ENCODE measurements at places on chromosomes 13 and 19.
A peak's percentile ranks its signal among the peaks of the same experiment; 100 is the strongest.

- DNase-seq = peak; percentile 2
These were observed 5.2 kb downstream of the MIER2 start for GRCh38 chr19:339262-339887.

DNA sequence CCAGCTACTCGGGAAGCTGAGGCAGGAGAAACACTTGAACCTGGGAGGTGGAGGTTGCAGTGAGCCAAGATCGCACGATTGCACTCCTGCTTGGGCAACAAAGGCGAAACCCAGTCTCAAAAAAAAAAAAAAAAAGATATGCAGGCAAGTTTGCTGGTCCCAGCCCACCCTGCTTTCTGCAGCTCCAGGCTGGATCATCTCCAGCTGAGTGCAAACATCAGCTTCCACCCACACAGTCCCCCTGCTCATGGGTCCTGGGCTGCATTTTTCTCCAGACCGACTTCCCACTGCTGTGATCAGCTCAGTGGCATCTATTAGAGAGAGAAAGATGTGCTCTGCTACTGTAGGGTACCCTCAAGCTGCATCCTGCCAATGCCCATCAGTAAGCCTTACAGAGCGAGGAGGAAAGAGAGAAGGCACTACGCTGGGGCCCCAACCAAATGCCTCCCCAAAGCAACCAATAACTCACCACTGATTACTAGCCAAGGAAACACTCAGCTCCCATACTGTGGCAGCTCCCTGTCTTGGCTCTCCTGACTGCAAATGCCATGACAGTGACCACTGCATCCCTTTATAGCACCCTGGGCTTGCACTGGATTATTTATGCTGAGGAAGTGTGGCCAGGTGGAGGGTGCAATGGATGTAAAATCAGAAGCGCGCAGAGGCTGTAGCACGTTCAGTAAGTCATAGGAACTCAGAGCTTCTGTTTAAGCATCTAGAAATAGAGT lies 170.9 kb upstream of the ZNF507 start:
- DNase-seq = no peak

- no peak for DNase-seq
These were observed 3.8 kb upstream of the APC2 start for GRCh38 chr19:1445932-1446712.

DNA sequence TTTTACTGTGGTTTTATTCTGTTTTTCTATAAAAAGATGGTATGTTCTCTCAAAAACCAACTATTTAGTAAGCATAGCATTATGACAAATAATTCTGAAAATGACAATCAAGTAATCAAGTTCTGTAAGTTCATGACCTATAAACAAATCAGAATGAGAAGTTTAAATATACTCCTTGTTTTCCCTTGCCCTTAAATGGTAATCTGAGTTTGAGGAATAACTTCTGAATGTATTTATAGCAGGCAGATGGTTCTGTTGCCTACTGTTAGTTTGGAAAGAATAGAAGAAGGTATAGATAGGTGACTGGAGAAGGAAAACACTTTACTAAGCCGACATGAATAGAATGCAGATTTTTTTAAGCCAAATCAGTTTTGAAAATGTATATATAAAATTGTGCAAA lies 63.9 kb downstream of the POSTN start:
- DNase-seq = no peak

GRCh38 chr13:104875038-104875754 lies 1660.3 kb downstream of the EFNB2 start:
- no peak for DNase-seq

GRCh38 chr13:32914686-32915085 lies 101.5 kb upstream of the KL start:
- no peak for DNase-seq

GRCh38 chr13:79749566-79749965 lies 268.6 kb downstream of the NDFIP2 start:
- DNase-seq = no peak

- no peak for DNase-seq
These were observed 5.5 kb upstream of the ACP7 start for GRCh38 chr19:39078436-39079200.

DNA sequence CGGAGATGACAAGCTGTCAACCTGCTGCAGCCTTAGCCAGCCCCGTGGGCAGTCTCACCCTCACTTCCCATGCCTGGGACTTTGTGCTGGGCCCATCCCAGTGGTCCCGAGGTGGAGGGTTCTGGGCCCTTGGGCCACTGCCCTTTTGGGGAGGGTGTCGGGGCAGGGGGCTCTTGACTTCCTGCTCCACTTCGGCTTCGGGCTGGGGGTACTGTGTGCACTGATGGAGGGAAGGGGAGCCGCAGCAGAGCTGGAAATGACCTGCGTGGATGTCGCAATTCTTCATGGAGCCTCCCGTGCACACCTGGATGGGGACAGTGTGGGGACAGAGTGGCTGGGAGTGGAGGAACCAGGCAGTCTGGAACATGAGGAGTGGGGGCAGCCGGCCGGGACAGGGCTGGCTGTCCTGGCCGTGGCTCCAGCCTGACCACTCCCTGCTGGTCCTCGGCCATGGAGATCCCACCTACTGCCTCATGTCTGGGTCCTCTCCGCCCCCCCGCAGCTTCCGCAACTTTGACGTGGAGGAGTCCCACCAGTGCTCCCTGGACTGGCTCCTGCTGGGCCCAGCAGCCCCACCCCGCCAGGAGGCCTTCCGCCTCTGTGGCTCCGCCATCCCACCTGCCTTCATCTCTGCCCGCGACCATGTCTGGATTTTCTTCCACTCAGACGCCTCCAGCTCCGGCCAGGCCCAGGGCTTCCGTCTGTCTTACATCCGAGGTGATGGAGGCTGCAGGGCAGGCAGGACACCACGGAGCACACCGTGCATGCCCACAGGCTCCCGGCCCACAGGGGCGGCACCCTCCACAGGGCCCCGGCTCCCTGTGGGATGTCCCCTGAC lies 10.2 kb downstream of the LRP3 start:
- DNase-seq = peak; percentile 29

DNA sequence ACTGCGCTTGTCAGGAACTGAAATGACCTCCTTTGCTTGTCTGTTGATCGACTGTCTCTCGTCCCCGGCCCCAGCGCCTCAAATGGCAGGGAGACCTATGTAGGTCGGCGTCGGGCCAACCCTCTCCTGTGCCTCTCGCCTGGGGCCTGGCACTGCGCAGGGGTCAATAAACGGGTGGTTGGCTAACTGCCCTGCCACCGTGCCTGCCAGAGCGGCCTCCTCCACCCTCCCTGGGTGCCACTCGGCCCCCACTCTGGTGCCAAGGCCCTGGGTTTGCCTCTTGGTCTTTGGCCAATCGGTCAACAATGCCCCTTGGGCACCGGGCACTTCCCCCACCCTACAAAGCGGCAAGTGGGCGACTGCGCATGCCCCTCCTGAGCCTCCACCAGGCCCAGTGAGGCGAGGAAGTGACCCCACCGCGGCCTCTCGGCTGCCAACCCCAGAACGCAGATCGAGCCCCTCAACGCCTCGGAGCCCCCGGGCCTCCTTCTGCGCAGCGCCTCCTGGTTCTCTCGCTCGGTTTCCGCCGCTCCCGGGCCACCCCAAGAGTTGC lies 1.1 kb downstream of the KEAP1 start:
- peak; percentile 90 for DNase-seq

- no peak for DNase-seq
These were observed 1.6 kb upstream of the MLNR start for GRCh38 chr13:49218493-49219051.

DNA sequence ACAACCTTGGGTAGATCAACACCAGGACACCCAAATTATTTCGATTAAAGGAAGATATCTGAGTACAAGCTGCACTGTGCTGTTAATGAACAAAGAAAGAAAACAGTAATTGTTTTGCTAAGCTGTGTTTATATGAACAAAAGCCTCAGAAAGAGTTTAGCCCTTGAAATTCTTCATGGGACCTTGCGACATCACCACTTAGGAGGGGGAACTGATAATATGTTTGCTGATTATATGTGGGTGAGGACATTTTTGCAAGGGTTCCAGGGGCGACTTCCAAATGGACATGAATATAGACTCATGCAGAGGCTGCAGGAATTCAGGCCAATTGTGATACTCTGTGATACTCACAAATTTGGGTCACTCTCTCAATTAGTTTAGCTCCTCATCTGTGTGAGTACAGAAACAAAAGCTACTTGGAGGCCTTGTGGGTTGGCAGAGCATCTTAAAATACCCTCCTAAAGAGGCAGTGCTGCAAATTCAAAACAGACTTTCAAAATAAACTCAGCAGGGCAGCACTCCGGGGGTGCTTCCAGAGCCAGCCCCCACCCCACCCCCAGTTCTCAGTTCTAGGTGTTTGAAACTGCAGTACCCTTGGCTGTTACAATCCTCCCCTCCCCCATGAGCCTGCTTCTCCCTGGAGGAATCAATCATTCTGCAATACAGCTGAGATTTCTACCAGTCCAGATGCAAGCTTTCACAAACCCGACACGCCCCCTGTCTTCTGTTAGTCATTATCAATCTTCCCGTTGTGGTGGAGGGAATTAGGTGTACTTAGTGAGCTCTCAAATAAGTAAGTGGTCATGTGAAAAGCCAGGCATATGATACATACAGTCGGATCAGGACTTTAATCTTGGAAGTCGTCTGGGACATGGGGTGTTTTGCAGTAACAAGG lies 97.0 kb upstream of the MBNL2 start:
- DNase-seq = no peak

DNA sequence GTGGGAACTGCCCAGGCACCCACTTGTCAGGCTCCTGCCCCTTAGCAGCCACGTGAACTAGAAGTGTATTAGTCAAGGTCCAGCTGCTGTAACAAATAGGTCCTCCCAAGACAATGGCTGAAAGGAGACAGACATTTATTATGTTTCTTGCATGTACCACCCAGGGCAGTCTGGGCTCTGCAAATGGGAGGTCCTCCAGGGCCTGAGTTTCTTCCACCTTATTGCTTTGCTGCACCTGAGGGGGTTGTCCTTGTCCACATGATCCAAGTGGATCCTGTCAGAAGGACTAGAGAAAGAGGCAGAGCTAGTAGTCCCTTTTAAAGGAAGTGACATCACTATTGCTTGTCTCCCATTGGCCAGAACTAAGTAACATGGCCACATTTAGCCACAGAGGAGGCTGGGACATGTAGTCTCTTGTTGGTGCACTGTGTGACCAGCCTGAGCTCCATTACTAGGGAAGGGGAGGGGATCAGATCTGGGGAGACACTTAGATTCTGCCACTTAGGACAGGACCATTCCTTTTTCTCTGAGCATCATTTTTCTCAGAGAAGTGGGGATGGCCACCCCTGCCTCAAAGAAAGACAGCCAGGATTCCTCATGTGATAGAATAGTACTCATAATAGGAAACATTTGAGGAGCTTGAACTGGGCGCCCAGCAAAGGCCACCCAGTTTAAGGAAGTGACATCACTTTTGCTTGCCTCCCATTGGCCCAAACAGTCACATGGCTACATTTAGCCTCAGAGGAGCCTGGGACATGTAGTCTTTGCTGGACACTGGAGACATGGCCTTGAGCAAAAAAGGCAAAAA lies 15.1 kb downstream of the CC2D1A start:
- DNase-seq = no peak

DNA sequence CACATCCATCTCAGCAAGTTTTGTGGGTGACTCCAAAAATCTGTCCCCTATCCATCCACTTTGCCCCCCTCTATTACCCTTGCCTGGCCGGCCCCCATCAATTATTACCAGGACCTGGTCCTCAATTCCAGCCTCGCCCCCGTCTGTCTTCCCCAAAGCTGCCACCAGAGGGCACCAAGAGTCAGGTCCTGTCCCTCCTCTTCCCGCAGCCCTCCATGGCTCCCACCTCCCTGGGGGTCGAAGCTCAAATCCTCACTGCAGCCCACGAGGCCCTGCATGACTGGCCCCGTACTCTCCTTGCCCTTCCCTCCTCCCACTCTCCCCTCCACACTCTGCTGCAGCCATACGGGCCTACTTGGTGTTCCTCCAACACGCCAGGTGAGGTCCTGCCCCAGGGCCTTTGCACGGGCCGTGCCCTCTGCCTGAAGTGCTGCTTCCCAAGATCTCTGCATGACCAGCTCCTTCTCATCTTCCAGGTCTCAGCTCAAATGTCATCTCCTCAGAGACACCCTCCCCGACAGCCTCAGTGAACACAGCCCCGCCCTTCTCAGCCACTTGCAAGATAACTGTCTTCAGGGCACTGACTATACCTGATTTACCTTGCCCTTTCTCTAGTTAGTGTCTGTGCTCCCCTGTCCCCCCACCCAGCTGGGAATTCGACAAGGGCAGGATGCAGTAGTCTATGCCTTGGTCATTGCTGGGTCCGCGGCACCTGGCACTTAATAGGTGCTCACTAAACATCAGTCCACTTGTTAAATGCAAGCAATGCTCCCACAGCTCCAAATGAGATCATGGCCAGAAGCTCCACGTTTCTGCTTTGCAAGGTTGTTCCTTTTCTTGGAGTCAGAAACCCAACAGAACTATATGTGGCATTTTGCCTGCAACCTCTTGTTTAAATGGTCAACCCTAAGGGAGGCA lies 16.8 kb upstream of the SEMA6B start:
- DNase-seq = peak; percentile 90

DNA sequence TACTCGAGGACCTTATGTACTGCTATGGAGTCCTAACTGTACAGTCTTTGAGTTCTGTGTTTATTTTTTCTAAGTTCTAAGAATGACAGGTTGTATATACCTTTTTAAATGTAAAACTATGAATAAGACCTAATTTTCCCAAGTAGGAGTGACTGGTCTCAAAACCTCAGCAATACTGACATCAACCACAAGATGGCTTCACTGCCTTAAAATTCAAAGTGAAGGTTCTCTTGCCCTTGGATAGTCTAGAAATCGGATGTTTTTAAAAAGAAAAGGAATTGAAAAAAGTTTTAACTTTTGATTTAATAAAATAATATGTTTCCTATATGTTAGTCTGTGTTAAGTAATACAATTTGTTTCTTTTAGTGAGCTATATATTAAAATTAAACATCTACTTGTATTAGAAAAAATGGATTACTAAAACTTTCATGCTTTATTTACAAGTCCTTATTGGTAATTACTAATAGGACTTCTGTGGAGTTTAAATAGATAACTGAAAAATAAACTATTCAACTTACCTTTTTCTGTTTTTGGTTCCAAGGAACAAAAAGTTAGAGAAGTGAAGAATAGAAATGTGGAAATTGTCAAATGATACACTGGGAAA lies 52.0 kb downstream of the TDRD3 start:
- no peak for DNase-seq

- no peak for DNase-seq
These were observed 93.6 kb downstream of the GPC5 start for GRCh38 chr13:91491980-91492379.

DNA sequence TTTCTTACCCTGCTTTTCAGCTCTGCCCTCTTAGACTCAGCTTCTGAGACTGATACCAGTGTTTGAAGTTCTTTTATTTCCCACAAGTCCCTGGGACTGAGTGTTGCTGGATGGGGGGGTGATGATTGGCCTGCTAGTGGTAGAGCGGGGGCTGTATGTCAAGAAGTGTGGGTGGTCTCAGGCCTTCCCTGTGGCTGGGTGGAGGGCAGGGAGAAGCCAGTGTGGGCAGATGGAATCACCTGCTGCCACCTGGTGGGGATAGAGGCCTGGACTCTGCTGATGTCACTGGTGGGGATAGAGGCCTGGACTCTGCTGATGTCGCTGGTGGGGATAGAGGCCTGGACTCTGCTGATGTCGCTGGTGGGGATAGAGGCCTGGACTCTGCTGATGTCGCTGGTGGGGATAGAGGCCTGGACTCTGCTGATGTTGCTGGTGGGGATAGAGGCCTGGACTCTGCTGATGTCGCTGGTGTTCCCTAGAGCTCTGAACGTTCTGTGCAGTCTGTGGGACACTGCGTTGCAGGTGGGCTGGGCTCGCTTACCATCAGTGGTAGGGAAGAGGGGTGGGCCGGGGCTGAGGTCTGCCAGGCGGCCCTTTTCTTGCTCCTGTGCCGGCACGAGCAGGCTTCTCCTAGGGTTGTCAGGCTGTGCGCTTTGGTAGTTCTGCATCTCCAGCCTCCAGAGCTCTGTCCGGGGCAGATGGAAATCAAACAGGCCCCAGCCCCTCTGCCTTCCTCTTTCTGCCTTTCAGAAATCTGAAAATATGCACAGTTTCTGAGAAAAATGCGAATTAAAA lies 101.3 kb downstream of the ARHGEF7 start:
- no peak for DNase-seq

All from spleen (tissue), 13 donors.